ENCODE measurements at places on chromosomes 5 and 9. TPM values are rescaled to one million over a fixed set of nuclear protein-coding genes. Genes with fewer than 3 reads are reported as not detected.

- no peak for DNase-seq
Observed at GRCh38 chr9:100083448-100084127, 15.2 kb downstream of the ERP44 start.

DNA sequence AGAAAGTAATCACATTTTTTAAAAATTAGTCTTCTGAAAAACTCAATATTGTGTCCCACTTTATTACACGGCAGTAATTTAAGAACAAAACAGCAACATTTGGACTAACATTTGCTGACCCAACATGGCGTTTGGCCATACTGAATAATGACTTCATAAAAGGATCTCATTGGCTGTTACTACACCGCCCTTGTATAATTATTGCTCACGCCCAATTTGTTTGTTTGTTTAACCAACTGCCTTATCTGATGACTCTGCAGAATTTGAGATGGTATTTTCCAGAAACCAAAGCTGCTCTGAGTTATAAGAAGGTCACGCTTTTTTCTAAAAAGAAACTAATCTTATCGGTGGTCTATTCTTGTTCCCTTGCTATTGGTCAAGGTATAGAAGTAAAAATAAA, 200.2 kb upstream of the TARS1 start:
- no peak for DNase-seq

- no peak for DNase-seq
Observed at GRCh38 chr5:129945774-129946270, 41.6 kb downstream of the CHSY3 start.

DNA sequence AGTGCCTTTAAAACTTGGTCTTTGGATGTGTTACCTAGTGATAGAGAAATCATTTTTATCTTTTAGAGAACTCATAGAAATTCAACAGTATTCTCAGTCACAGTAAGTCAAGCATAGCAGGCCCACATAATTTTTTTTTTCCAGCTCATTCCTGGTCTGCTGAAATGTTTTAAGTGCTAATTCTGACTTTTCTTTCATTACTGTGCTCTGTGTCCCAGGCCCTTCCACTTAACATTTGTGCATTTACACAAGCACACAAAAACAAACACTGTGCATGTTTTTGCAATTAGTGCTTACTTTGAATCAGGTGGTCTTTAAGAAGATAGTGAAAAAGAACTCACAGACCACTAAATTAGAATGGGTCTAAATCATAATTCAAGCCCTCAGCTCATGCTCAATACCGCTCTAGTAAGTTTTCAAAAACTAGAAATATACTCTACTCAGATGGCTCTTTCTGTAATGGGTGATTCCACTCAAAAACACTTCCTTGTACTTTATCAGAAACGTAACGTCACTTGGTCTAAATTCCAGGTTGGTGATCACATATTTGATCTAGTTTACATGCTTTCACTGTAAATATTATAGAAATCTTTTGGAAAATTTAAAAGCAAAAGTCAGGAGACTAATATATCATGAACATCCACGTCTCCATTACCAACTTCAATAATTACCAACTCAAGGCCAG, 107.8 kb downstream of the PCSK5 start:
- DNase-seq: no peak

- DNase-seq: no peak
Observed at GRCh38 chr9:105676351-105676923, 14.2 kb downstream of the TAL2 start.

- no peak for DNase-seq
Observed at GRCh38 chr5:13278148-13278547, 666.3 kb downstream of the DNAH5 start.

- DNase-seq: peak; percentile 75
Observed at GRCh38 chr5:64505769-64506566, at the start of gene RGS7BP. Gene RGS7BP, plus strand, starts transcription at chr5:64506015. Its CDS starts 610 bp downstream, at chr5:64506625.

The TSC1 gene
- total RNA-seq: 89.3 TPM

The SLC6A3 gene
- total RNA-seq: 22.4 TPM

The SLC45A2 gene
- total RNA-seq: 0.76 TPM

The TGFBI gene
- 2.3 TPM for total RNA-seq

The NINJ1 gene
- 29.4 TPM for total RNA-seq

All from glutamatergic neuron (in vitro differentiated cells).